ENCODE measurements at places on chromosomes 4 and X. TPM values are rescaled to one million over a fixed set of nuclear protein-coding genes. Genes with fewer than 3 reads are reported as not detected.

HSFX2 gene
- not detected for total RNA-seq

SASH3 gene
- total RNA-seq, result not detected

SPP1 gene
- total RNA-seq, result 36.7 TPM

MAGEA4 gene
- total RNA-seq, result not detected

ITGB1BP2 gene
- 1.1 TPM for total RNA-seq

STK32B gene
- 12.3 TPM for total RNA-seq

MTHFD2L gene
- total RNA-seq, result 16.2 TPM

AMER1 gene
- total RNA-seq, result 2.3 TPM

SPATA18 gene
- 7.7 TPM for total RNA-seq

GPC3 gene
- under 0.01 TPM for total RNA-seq

LETM1 gene
- total RNA-seq, result 95.9 TPM

CTSO gene
- 15.5 TPM for total RNA-seq

RNF128 gene
- total RNA-seq, result 23.1 TPM

BRS3 gene
- not detected for total RNA-seq

ATP1B4 gene
- total RNA-seq, result not detected

CENPI gene
- total RNA-seq, result 22.2 TPM

CSAG3 gene
- total RNA-seq, result not detected

PF4V1 gene
- total RNA-seq, result not detected

KLF8 gene
- 5.1 TPM for total RNA-seq

BBS7 gene
- total RNA-seq, result 23.3 TPM

DCX gene
- total RNA-seq, result 0.46 TPM

CLTRN gene
- total RNA-seq, result 0.36 TPM

BTC gene
- total RNA-seq, result 0.31 TPM

SPANXA1 gene
- not detected for total RNA-seq

TEX13D gene
- total RNA-seq, result not detected

RELL1 gene
- 55.9 TPM for total RNA-seq

SOX3 gene
- not detected for total RNA-seq

TMEM255A gene
- total RNA-seq, result 18.6 TPM

HS3ST1 gene
- total RNA-seq, result 0.36 TPM

NHS gene
- total RNA-seq, result 1.4 TPM

GAGE12C gene
- total RNA-seq, result not detected

MAGEA12 gene
- total RNA-seq, result not detected

EREG gene
- total RNA-seq, result 0.36 TPM
